ENCODE measurements at places on chromosomes 3 and 15. TPM values are rescaled to one million over a fixed set of nuclear protein-coding genes. Genes with fewer than 3 reads are reported as not detected.
A peak's percentile ranks its signal among the peaks of the same experiment; 100 is the strongest.

GRCh38 chr3:132854856-132855535 lies 132.8 kb upstream of the NPHP3 start:
- DNase-seq, result no peak

MST1 gene
- 5.2 TPM for total RNA-seq

DNA sequence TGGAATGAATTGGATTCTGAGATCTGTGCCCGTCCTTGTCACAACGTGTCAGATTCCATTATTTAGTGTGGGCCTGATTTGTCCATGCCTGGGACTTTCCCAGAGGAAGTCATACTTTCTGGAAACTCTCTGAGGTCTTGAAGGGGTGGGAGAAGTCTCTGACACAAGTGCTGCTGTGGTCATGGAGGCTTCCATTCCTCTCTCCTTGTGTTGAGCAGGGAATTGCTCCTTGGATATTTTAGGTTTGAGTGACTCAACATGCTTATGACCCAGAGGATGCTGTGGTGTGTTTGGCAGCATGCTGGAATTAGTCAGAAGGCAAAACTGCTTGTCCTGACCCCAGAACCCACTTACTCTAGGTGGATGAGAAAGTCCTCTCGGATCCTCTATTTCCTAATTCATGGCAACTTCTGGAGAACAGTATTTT lies 132.1 kb downstream of the LPP start:
- peak; percentile 96 for DNase-seq

DNA sequence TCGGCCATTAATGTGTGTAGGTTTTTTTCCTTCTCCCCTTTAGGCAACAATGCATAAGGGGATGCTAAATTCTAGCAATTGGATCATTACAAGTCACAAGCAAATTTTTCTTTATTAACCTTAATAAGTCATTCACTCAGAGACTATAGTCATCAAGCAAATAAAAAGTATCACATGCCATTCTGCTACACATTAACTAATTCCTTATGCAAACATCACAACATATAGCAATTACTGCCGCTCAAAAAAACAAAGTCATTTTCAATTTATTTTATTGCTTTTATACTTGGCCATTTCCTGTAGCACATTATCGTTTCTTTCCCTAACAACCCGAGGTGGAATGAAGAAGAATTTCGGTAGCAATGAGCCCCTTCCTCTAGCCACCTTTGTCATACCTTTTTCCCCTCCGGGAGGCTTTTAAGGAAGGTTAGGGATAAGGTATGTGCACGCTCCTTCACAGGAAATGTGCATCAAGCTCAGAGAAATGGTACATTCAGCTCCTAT lies 421.2 kb downstream of the TIGIT start:
- no peak for DNase-seq

PLCH1 gene
- total RNA-seq, result 14.2 TPM

DNA sequence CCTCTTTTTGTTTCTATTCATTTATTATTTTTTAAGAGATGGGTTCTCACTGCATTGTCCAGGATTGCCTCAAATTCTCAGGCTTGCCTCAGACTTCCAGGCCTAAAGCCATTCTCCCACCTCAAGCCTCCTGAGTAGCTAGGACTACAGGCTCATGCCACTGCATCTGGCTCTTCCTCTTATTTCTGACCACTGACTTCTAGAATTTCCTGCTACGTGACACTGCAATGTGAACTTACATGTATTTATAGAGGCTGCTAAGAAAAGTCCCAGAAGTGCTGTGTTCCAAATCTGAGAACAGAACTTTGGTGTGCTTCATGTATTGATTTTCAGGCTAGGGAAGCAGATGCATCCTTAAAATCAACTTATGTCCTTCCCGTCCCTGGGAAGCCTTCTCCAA lies 407.4 kb downstream of the RSL24D1 start:
- DNase-seq, result no peak

GRCh38 chr3:76694063-76694462 lies 345.8 kb upstream of the ROBO2 start:
- DNase-seq, result no peak
